ENCODE measurements at places on chromosomes 11 and 22.

GRCh38 chr11:16312233-16312765 is 44.0 kb downstream of the SOX6 start:
- no peak for DNase-seq

DNA sequence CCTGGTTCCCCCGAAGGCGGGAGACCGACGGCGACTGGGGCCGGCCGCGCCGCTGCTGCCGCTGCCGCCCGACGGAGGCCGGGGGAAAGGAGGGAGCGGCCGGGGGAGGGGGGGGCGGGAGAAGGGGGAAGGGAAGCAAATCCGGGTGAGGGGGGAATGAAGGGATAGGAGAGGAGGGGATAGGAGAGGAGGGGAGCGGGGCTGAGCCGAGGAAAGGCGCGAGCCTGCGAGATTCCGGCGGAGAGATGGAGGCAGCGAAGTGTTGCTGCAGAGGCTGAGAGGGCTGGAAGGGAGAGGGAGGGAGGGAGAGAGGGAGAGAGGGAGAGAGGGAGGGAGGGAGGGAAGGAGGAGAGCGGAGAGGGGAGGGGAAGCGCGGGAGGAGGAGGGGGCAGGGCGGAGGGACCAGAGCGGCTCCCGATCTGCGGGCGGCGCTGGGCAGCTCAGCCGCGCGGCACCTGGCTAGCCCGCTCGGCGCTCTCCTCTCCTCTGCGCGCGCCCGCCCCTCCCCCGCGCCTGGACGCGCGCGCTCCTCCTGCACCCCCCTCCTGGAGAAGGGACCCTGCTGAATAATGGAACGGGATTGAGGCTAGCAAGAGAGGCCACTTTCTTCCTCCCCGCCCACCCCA is 52.3 kb downstream of the SLC22A12 start:
- no peak for DNase-seq

DNA sequence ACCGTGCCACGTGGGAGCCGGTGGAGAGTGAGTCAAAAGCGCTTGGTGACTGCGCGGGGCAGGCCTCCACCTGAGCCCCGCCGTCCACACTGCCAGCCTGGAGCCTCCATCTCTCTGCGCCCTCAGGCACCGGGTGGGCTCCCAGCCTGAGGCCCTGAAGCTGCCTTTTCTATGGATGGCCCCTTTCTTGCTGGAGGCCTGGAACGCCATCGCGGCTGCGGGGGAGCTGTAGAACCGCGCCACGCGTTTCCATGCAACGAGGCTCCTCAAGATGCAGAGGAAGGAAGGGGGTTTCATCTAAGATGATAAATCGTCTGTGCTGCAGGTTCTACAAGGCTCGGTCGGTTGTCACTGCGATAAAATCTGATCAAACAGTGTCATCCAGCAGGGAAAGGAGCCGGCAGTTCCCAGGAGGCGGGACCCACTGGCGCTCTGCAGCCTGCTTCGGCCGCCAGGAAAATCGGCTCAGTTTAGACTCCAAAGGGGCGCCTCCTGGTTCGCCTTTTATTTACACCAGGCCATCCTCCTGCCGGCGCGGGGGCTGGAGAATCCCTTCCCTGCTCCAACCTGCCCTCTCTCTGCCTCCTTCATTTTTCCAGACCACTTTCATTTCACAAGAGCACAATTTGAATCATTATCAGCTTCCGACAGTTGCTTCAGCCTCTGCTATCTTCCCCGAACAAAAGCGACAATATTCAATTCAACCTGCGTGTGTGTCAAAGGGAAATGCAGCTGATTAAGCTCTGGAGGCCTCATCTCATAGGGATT is 624.4 kb downstream of the BRD1 start:
- DNase-seq: no peak

- no peak for DNase-seq
Measured at GRCh38 chr11:12214751-12215150, 104.4 kb downstream of the MICAL2 start.

DNA sequence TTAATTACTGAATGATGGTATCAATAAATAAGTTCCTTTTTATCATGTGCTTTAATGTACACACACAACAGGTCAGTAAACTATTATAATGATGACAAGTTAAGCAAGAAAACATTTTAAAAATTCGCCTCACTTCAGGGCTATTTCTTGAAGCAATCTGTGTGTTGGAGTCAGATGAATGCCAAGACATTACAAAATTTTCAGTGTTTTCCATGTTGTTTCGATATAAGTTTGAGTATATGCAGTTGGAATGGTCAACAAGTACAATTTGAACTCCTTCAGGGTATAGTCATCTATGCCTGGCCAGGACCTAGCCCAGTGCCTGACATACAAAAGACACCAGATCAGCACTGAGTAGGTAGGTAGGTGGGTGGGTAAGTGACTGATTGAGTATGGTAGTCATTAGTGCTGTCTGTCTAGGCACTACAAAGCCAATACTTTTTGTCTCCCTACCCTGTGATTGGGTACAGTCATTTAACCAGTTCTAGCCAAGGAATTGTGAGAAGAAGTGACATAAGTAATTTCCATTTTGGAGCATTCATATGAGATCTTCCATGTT is 7.5 kb downstream of the PRCP start:
- no peak for DNase-seq

GRCh38 chr11:23674866-23675265 is 814.6 kb upstream of the CCDC179 start:
- no peak for DNase-seq

DNA sequence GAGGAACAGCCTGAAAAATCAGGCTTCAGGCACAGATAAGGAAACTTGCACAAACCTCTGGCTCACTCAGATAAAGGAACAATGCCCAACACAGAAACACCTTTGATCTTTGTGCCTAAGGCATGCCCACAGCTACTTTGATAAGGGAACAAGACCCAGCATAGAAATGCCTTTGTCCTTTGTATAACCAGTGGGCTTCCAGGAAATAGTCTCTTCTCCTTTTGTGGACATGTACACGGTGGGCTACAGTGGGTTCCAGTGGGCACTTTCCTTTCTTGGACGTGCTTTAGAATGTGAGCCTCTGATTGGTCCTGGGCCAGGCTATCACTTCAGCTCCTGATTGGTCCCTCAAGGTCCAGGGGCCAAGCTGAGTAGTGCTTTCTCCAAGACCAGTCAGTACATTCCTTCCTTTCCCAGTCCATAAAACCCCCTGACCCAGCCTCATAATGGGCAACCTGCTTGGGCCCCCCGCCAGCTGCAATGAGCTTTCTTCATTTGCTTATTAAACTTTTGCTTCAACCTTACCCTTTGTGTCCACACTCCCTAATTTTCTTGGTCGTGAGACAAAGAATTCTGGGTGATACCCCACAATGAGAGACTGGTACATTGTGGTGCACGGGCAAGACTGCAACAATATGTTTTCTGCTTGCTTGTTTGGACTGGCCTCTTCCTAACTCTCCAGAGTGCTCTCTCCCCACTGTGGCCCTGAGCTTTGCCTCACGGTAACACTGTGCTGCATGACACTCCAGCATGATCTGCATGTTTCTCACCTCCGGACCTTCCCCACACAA is 1.7 kb upstream of the CABIN1 start:
- DNase-seq: no peak

DNA sequence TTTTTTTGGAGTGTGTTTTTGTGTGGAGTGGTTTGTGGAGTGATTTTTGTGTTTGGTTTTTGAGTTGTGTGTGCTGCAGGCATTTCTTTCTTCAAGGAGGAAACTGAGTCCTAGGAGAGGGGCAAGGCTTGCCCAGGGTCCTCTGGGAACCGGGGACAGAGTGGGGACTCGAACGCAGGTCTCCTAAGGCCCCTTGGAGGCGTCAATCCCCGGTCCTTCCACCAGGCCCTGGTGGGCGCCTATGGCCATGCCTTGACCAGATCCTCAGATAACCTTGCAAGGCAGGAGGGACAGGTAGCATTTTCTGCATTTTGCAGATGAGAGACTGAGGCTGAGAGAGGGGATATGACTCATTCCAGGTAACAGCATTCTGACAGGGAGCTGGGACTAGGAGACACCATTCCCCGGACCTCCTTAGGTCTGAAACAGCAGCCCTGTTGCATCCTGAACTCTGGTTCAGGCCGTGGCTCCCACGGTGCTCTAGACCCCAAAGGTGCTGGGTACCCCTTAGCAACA is 39.1 kb downstream of the MYO7A start:
- DNase-seq: no peak

- no peak for DNase-seq
Measured at GRCh38 chr11:5694642-5695041, 5.1 kb downstream of the TRIM22 start.

DNA sequence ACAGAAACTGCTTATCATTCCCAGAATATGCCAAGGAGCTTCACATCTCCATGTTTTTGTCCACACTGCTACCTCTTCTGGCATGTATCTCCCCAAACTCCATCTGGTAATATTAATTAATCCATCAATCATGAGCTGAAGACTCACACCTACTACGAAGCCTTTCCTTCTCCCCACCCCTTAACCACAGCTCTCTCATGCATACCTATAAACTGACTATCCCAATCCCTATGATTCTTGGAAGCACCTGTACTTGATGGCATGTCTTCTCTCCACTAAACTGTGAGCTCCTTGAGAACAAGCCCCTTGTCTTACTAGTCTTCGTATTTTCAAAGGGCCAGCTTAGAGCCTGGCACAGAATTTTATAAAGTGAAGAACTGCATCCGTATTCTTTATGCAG is 47.3 kb downstream of the RELT start:
- no peak for DNase-seq

- peak; percentile 20 for DNase-seq
Measured at GRCh38 chr11:77472991-77473800, 698 bp downstream of the PAK1 start.

DNA sequence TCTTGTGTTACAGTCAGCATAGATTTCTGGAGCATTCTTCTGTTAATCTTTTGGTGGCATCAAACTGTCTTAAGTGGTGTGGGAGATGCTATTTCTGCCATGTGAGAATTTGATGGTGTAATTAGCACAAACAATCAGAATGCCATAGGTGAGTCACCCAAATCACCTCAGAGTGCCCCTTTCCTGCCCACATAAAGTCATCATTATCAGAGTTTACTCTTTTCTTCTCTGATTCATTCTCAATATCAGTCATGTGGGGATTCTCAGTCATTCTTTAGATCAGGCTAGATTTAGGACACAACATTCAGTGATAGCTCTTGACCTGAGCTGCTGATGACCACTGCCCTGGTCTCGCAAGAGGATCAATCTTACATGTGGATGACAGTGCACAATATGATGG is 23.7 kb upstream of the MS4A6A start:
- no peak for DNase-seq

DNA sequence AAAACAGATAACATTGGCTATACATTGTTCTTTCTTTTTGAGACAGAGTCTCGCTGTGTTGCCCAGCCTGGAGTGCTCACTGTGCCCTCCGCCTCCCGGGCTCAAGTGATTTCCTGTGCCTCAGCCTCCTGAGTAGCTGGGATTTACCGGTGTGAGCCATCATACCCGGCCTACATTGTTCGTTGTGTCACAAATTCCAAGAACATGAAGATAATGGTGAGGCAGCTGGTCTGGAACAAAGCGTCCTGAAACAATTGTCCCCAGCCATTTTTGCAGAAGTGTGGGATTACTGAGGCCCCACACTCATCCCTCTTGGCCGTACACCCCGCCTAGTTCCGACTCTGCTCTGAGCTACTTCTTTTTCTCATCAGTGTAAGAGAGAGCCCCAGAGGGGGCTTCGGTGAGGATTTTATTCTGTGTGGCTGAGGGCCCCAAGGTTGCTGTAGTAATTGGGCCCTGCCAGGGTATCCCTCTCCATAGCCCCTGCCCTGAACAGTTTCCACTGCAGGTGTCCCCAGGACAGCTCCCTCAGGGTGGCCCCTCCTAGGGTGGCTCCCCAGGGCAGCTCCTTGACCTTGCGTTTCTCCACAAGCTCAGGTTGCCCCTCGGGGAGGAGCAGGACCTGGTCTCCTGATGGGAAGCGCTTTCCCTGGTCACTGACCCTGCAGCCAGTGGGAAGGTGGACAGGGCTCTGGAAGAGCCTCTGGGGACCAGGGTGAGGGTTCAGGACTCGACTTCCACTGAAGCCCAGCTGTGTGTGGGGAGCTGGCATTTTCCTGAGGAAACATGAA is 13.1 kb upstream of the ARSA start:
- DNase-seq: no peak

DNA sequence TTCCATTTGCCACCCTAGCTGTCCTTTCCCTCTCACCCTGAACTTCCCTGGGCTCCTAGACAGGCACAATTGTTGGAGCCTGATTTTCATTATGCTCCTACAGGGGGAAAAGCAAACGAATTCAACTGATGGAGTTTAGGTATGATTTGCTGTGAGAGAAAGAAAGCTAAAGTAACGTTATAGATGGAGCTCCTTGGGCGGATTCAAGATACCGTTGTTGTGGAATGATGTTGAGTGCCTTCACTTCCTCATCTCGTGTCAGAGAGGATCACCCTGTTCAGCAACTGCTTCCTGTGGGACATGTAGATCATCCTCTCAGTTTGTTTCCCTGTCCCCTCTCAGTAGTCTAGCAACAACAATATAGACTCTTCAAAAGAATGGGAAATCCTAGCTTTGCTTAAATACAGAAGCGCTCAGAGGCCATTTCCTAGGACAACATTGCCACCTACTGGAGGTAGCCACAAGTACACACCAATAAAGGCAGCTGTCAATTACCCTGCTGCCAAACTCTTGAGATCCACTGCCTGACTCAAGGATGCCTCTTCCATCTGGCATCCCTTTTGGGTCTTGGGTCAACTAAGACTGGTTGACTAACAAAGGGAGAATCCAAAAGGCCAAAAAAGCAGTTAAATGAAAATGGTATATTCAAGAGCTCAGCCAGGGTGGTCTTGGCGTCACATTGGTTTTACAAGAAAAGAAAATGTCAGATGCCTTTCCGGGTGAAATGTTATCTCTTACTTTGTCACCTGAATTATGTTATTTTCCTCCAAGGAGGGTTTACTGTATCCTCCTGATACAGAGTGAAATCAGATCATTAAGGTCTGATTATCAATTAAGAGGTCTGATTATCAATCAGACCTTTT is 13.5 kb upstream of the DTX4 start:
- DNase-seq: no peak

Measured in stimulated activated CD4-positive, alpha-beta T cell treated with anti-CD3 and anti-CD28 coated beads, Interleukin-1b, Interleukin-23, amount 100 ng/mL, for 1 hour (primary cell).